CD8-positive, alpha-beta memory T cell (primary cell): ENCODE measurements at places on chromosomes 1 and 21. TPM values are rescaled to one million over a fixed set of nuclear protein-coding genes. Genes with fewer than 3 reads are reported as not detected.

GRCh38 chr1:10516925-10517676 lies 42.4 kb downstream of the PEX14 start:
- DNase-seq, result no peak

DNA sequence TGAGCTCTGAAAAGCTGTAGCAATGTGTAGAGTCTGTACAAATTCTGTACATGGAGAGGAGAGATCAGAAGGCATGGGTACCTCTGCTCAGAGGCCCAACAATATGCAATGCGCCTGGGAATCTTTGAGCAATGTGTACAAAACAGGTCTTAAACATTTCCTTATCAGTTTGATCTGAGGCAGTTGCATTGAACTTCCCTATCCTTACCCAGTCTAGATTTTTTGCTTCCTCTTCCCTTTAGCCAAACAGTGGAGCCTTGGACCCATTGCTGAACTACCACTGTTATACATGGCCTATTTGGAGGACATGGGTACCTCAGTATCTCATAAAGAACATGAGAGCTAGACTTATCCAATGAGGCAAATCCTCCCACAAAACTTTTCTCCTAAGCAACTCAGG lies 12.6 kb upstream of the MNDA start:
- DNase-seq, result no peak

DNA sequence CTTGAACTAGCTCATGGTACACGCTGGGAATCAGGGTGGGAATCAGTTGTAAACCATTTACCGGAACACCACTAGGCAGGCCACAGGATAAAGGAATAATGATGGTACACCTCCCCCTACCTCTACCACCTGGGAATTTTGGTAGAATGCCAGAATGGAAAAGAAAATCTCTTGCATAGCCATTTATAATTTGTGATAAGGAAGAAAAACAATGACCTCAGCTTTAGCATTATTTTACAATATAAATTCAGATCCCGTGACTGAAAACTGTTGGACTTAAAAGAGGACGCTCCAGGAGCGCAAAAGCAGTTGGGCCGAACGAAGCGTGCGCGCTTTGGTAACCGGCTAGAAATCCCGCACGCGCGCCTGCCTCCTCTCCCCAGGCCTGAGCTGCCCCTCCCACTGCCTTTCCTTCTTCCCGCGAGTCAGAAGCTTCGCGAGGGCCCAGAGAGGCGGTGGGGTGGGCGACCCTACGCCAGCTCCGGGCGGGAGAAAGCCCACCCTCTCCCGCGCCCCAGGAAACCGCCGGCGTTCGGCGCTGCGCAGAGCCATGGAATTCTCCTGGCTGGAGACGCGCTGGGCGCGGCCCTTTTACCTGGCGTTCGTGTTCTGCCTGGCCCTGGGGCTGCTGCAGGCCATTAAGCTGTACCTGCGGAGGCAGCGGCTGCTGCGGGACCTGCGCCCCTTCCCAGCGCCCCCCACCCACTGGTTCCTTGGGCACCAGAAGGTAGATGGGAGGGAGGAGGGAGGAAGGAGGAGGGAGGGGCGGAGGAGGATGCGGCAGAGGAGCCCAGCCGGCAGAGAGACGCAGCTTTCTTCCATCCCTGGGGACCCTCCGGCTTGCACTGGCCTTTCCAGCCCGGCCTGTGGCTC lies at the start of gene CYP4X1:
CYP4X1 (plus strand) TSS at position 402 of the 873 bp plus-strand sequence; CDS start at position 551, 149 bp downstream.
- DNase-seq, result no peak

DNA sequence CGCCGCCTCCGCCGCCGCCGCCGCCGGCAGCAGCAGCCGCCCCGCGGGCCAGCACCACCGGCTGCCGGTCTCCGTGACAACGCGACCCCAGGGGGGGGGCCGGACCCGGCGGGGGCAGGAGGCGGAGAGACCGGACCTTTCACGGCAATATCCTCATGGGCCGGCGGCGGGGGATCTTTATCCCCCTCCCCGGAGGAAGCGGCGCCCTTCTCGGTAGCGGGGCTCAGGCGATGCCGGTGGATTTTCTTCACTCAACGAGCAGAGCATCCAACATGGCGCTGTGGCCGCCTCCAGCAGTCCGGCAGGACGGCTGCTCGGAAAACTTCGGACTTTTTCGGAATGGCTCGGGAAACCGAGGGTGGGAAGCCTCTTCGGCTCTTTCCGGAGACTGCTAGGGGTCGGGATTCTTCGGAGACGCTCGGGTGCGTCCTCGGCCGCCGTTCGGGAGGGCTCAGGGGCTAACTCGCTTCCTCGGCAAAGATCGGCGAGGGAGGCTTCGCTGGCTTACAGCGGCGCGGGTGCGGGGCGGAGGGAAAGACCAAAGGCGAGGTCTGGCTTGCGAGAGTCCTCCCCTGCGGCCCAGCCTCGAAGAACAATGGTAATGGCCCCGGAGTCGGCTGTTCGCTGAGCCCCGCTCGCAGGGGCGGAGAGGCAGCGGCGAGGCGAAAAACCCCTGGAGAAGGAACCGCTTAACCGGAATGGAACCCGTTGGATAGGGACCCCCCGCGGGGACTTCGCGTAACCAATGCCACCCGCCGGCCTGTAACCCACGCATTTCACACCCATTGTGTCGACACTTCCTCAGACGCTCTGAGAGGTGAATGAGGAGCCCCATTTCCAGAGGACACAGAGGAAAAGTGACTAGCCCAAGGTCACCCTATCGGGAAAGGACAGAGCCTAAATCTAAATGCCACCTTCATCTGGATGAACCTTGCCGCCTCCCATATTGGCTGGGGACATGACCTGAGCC lies at the start of gene EIF4G3:
EIF4G3 (minus strand) TSS at position 312 of the 970 bp plus-strand sequence. CDS start 174,155 bp downstream, outside the sequence.
- peak; percentile 100 for DNase-seq

GRCh38 chr1:225770561-225771248 lies 6.9 kb upstream of the SRP9 start:
- no peak for DNase-seq

DNA sequence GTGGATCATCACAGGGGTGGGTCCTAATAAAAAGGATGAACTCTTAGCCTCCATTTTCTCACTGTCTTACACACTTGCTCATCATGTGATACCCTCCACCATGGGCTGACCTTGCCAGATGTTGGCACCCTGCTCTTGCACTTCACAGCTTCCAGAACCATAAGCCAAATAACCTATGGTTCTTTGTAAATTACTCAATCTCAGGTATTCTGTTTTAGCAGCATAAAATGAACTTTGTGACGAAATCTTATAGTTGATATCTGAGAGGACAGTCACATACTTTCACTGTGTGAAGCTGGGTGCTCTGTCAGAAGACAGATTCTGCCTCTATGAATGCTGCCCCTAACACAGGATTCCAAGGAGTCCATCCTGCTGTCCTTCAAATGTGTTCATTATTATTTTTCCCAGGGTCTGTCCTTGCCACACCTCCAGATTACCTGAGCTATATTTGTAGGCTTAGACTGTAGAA lies 13.8 kb downstream of the DUSP10 start:
- DNase-seq, result no peak

DNA sequence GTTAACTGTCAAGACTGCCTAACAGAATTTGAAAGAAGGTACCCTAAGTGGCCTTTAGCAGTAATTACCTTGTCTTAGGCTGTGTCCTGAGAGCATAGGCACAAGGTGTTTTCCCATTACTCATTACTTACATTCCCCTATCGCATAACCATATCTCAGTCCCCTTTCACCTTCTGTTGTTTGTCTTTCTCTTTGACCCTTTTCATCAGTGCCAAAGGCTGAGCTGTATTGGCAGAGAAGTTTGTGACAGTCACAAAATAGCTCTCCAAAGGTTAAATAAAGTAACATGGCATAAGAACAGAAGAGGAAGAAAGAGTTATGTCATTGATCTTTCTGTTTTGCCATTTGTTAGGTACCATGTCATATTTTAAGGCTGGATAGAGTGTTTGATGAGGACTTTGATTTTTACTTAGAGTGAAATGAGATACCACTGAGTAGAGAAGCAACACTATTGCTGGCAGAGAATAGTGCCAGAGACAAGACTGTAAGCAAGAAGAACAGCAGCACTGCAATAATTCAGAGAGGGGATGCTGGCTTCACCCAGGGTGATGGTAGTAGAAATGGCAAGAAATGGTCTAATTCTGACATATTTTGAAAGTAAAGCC lies 497.8 kb downstream of the TTLL7 start:
- DNase-seq, result no peak

ETNK2 gene
- polyA plus RNA-seq, result 6.1 TPM

CFAP107 gene
- polyA plus RNA-seq, result not detected

COL11A1 gene
- not detected for polyA plus RNA-seq

MAN1C1 gene
- polyA plus RNA-seq, result 5.6 TPM
